CD4-positive, alpha-beta T cell treated with Interleukin-4 for 1 hour (primary cell): ENCODE measurements at places on chromosomes 16 and 17.

GRCh38 chr17:8158267-8159031 lies 4.3 kb downstream of the VAMP2 start:
- DNase-seq = peak; percentile 91

DNA sequence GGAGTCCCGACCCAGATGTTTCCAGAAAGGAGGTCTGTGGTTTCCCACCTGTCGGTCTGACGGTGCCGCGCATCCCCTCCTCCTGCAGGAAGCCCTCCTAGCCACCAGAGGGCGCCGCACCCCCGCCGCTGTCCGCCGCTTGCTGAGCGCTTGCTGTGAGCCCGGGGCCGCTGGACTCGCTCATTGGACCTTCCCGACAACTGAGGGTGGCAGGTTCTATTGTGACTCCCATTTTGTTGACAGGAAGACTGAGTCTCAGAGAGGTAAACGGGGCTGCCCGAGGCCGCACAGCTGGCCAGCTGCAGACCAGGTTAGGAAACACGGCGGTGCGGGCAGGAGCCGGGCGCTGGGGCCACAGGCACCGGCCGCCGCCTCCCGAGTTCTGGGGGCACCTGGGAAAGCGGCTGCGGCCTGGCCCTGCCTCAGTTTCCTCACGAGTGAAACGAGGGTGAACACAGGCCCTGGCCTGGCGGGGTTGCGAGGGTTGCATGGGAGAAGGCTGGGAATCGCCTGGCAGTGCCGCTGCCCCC lies 191.1 kb upstream of the CIBAR2 start:
- DNase-seq = peak; percentile 77

GRCh38 chr16:9328411-9328810 lies 237.0 kb downstream of the HAPSTR1 start:
- no peak for DNase-seq

DNA sequence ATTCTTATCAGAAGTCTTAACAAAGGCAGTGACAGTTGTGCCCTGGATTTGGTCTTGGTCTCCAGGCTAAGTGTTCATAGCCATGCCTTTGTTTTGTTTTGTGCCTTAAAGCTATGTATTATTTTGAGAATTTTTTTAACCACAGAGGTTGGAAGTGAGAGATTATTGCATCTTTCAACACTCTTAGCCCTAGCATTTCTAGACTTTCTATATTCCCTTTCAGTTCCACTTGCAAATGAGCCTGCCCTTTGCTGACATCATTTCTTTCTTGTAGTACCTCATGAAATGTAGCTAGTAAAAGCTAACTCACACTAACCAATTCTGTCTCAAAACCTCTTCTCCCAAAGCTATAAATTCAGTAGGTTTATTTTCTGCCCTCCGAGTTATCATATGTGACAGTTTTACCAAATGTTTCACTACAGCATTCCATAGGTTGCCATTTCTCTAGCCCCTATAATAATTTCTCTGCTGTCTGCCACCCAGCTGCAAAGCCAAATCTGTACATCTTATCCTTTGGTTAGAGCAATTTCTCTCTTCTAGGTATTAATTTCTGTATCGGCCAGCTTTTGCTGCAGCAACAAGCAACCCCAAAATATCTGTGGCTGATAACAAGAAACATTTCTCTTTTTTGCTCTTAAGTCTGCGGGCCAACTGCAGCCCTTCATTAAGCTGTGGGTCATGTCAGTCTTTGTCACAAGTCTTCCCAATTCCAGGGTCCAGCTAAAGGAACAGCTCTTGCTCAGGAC lies 14.2 kb upstream of the CCL1 start:
- DNase-seq = no peak

DNA sequence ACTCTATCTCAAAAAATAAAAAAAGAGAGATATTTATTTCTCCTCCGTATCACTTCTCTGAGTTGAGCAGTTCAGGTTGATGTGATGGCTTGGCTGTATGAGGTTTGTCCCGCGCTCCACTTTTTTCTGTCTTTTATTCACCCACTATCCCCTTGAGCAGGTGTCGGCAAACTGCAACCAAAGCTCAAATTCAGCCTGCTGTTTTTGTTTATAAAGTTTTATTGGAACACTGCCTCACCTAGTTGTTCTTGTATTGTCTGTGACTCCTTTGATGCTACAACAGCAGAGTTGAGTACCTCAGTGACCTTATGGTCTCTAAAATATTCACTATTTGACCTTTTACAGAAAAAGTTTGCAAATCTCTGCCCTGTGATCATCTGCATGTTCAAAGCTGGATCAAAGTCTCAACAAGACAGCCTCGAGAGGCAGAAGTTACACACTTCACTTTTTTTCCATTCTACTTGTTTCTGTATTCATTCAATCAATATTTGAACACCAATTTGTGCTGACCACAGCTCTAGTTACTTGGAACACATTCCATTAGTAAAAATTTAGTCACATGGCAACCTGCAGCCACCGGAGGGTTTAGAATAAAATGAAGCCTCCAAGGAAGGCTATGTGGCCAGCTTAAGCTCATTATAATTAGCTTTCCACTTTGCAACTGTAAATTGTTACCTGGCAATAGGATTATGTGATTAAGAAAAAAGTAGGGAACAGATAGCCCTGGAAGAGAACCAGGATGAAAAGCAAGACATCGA lies 945.8 kb downstream of the KCNJ2 start:
- no peak for DNase-seq
